ENCODE measurements at places on chromosomes 3 and 15.

- DNase-seq = no peak
Measured at GRCh38 chr3:54510506-54510905, 388.2 kb downstream of the CACNA2D3 start.

DNA sequence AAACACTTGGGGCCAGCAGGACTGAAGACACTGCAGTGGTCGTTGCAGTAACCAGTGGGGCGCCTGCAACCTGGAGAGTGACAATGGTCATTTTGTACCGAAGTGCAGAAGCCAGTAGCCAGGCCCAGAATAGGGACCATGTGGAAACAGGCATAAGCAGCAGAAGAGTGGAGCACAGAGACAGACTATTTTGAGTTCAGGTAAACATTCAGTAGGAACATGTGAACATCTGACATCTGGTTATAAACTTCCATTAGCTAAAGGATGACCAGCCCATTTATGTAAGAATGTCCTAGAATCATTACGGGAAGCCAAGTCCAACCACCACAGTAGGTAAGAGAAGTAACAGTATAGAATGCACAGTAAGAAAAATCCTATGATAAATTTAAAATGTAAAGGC lies 32.4 kb upstream of the TKT start:
- no peak for DNase-seq

DNA sequence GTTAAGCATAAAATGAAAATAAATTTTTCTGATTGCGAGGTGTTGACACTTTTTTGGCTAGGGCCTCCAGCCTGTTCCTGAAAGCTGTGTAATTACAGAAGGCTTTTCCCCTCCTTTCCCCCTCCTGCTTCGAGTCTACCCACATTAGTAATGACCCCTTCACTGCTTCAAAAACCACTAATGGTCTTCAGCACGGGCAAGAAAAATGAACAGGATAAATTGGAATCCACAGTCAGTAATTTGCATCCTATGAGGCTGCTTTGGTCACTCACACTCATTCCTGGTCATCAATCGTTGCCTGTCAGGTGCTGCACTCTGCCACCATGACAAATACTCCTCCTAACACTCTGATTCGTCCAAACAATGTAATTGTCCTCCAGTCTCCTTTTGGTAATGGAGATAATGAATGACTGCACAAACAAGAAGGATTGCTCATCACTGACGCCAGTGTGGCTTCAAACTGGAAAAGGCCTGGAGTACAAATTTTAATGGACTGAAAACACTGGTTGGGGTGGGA lies 148.6 kb downstream of the MEIS2 start:
- peak; percentile 45 for DNase-seq

DNA sequence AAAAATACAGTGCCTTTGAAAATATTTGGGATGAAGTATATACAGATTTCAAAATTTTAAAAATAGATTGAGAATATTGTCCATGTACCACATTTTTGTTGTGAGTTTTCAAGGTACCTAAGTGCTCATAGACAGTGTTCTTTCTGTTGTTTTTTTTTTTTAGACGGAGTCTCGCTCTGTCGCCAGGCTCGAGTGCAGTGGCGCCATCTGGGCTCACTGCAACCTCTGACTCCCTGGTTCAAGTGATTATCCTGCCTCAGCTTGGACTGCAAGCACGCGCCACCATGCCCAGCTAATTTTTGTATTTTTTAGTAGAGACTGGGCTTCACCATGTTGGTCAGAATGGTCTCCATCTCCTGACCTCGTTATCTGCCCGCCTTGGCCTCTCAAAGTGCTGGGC lies 223.9 kb downstream of the MCTP2 start:
- DNase-seq = no peak

DNA sequence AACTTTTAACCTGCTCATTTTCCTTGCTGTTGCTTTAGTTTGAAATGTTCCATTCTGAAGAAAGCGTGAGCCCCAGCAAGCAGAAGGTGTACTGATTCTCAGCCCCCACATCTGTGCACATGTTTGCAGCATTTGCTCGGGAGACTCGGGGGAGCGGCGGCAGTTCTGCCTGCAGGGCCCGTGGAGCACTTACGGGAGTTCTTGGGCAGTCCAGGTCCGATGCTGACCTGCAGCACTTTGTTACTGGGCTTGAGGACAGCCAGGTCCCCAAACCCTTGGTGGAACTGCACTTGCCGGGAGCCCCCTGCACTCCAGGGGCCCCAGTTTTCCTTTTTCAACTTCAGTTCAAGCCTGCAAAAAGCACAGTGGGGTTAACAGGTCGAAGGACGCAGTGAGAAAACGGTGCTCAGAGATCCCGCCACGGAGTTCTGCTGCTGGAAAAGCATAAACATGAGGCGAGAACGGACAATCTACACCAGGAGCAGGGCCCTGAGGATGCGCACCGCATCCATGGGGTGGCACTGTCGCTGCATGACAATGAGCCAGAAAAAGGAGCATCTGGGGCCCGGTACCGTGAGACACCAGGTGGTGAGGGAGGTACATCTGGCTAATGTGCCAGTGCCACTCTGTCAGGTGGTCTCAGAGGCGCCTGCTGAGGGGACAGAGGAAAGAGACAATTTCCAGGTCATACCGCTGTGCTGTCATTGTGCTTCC lies 45.6 kb upstream of the LDHAL6B start:
- DNase-seq = no peak

- DNase-seq = no peak
Measured at GRCh38 chr3:158747417-158747816, 15.2 kb upstream of the RARRES1 start.

GRCh38 chr3:45435961-45436360 lies 47.6 kb downstream of the LARS2 start:
- DNase-seq = no peak

DNA sequence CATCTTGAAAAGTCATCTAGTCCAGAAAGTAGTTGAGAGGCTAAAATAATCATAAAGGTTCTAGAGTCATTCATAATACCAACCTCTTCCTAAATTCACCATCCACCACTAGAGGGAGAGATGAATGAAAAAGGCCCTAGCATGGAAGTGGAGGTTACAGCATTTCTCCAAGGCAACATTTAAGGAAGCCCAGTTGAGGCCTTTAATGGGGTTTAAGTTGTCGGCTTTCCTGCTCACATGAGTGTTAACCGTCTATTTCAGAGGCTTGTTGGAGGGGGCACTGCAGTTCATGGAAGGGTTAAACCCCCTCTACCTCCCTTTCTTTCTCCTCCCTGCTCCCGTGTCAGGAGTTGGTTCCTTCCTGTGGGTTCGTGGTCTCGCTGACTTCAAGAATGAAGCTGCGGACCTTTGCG lies 3.8 kb upstream of the SLCO3A1 start:
- DNase-seq = peak; percentile 0

GRCh38 chr15:81863162-81863561 lies 182.7 kb downstream of the MEX3B start:
- no peak for DNase-seq

- DNase-seq = no peak
Measured at GRCh38 chr15:38351466-38351865, 98.8 kb downstream of the SPRED1 start.

Measured in NCI-H1930 (cell line).